ENCODE measurements at places on chromosomes 5 and 9.

DNA sequence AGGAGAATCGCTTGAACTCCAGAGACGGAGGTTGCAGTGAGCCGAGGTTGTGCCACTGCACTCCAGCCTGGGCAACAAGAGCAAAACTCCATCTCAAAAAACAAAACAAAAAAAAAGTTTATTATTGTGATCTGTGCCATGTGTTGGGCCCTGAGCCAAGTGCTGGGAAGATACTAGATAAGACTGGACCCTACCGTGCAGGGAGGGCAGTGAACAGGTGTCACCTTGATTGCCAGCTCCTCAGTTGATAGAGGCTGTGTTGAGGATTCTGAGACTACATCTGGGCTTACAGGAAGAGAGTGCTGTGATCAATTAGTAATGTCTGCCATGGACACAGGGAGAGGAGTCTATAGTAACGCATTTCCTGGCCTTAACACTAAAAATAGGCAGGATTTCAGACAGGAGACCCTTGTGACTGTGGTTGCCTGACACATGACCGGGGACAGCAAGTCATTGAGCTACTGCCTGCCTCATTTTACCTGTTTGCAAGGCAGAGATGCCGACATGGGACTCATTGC is 201.5 kb downstream of the C9orf50 start:
- DNase-seq = no peak

- no peak for DNase-seq
Observed at GRCh38 chr9:137194388-137194787, 5.9 kb downstream of the SSNA1 start.

- no peak for DNase-seq
Observed at GRCh38 chr5:57412680-57413079, 69.9 kb downstream of the ACTBL2 start.

GRCh38 chr5:160187091-160187490 is 42.2 kb upstream of the FABP6 start:
- DNase-seq = peak; percentile 52

DNA sequence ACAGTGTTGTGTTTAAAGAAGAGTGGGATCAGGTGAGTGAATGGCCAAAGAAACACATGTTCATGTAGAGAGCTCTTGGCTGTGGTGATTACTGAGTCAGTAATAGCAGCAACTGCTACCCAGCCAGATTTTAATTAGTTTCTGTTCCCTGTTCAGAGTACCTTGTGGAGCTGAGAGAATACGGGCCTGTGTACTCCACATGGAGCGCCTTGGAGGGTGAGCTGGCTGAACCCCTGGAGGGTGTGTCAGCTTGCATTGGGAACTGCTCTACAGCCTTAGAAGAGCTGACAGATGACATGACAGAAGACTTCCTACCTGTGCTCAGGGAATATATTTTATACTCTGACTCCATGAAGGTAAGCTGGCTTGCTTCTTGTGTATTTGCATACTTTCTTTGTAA is 52.3 kb downstream of the SLC46A2 start:
- no peak for DNase-seq

- DNase-seq = peak; percentile 52
Observed at GRCh38 chr9:90053027-90053426, 448.2 kb downstream of the GADD45G start.

GRCh38 chr9:125680445-125680844 is 26.6 kb downstream of the MAPKAP1 start:
- DNase-seq = no peak

- DNase-seq = no peak
Observed at GRCh38 chr5:172870291-172870714, 36.3 kb downstream of the ERGIC1 start.

- DNase-seq = no peak
Observed at GRCh38 chr5:55603922-55604321, 69.2 kb upstream of the PLPP1 start.

GRCh38 chr5:82313016-82313415 is 34.9 kb upstream of the RPS23 start:
- DNase-seq = no peak

- no peak for DNase-seq
Observed at GRCh38 chr9:124754289-124754688, 16.8 kb downstream of the NR6A1 start.

DNA sequence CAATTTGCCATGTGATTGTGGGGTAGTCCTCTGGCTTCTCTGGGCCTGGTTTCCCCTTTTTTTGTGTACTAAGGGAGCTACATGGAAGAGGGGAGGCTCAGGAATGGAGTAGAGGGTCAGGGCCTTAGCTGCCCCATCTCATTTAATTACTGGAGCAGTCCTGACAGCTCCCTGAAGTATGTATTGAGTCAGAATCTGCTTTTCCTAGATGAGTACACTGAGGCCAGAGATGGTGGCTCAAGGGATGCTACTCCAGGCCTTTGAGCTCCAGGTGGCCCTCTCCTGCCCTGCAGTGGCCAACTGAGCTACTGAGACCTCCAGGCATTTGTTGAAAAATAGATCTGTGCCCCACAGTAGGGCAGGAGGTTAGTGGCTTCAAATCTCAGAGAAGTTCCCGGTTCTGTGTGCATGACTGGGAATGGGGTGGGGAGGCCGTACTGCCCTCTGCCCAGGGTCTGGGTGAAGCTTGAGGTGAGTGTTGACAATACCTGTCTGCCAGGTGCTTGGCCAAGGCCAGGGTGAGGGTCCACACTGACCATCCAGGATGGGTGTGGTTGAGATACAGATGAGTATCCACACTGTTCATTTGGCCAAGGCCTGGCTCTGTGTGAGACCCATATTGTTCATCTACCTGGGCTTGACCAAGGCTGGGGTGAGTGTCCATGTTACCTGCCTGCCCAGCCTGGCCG is 45.7 kb downstream of the CXXC5 start:
- DNase-seq = no peak

DNA sequence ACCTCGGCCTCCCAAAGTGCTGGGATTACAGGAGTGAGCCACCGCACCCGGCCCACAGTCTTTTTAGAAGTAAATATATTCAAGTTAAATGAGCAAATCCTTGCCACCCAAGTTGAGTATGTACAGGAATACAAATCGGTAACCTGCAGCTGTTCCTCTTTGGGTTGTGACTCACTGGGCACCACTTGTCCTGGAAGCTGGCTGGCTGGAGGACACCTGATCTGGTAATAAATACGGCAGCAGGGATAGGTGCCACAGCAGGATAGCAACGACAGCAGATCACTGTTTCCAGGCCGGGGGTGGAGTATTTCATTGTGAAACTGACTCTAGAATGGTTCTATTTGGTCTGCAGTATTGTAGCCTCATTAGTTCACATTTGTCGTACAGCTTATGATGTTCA is 35.7 kb upstream of the SLC36A2 start:
- no peak for DNase-seq

DNA sequence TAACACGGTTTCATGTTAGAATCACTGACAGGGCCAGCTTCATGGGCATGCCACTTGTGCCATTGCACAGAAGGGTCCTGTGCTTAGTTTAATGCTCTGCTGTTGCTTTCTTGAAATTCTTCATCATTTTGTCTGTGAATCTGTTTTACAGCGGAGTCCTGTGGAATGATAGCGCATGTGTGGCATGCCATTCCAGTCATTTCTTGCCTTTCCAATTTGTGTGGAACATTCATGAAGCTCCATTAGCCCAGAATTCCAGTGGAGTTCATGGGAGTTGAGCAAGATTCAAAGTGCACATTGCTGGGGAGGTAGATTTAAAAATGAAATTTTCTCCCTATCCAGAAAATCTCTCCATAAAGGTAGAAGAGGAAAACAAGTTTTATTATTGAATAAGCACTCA is 43.4 kb upstream of the NREP start:
- DNase-seq = no peak

DNA sequence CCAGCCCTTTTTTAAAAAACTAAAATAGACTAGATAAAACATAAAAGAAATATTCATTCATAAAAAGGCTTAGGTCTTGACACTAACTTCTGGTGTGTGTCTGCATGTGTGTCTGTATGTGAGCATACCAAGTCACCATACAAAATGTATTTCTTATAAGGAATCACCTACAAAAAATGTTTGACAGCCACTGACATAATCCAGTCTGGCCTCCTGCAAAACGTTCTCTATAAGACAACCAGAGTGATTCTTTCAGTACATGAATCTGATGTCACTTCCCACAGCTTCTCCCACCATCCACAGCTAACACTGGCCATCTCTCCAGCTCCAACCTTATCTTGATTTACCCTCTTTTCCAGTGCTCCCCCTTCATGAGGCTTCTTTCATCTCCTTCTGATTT is 192.3 kb downstream of the TLE1 start:
- DNase-seq = no peak

DNA sequence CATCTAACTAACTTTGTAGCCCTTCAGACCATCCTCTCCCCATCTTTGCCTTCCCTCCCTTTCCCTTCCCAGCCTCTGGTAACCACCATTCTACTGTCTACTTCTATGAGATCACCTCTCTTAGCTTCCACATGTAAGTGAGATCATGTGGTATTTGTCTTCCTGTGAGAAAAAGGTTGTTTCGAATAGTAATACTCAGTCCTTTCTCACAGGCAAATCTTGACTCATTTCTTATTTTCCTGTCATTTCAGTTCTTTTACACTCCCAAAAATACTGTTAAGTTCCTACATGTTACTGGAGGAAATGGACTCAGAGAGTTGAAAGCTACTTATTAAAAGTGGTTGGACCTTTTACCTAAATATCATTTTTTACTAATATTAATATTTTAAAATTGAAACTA is 82.1 kb downstream of the SLF1 start:
- DNase-seq = no peak

DNA sequence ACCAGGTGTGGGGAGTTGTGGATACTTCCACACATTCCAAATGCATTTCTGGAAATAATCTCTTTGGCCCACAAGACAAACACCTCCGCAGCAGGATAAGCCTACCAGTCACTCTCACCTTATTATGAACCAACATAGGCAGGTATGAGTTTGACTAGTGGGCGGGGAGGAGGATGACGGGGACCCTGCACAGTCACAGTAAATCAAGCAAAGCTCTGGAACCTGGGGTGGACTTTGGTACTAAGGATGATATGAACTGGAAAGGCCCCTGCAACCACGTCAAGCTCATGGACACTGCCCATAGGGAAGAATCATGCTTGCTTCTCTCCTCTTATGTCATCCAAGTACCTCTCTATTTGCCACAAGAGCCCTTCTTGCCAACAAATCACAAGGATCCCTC is 259.4 kb downstream of the HSPA4 start:
- no peak for DNase-seq

- no peak for DNase-seq
Observed at GRCh38 chr9:127107929-127108876, 14.2 kb downstream of the ANGPTL2 start.

- DNase-seq = no peak
Observed at GRCh38 chr9:87748881-87749280, 23.0 kb downstream of the CTSL start.

All from H9 (cell line).